Activated naive CD4-positive, alpha-beta T cell treated with anti-CD3 and anti-CD28 coated beads, Interleukin-2, amount 50 U/mL, for 72 hours (primary cell): ENCODE measurements at places on chromosomes 2 and 18.

DNA sequence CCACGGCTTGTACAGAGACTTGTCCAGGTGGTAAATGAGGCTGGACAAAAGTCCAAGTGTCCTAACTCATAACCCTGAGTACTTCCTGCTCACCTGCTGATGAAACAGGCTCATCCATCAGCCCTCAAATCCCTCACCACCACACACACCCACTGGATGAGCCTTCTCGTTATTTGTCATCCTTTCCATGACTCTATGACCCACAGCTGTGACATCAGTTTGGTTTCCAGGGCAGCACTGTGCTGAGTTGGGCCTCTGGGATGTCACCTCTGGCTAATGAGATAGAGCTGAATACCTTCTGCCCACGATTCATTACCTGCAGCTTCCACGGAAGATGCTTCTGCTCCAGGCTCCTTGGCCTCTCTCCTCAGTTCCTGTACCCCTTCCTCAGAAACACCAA lies 39.4 kb downstream of the SLC14A2 start:
- no peak for DNase-seq

DNA sequence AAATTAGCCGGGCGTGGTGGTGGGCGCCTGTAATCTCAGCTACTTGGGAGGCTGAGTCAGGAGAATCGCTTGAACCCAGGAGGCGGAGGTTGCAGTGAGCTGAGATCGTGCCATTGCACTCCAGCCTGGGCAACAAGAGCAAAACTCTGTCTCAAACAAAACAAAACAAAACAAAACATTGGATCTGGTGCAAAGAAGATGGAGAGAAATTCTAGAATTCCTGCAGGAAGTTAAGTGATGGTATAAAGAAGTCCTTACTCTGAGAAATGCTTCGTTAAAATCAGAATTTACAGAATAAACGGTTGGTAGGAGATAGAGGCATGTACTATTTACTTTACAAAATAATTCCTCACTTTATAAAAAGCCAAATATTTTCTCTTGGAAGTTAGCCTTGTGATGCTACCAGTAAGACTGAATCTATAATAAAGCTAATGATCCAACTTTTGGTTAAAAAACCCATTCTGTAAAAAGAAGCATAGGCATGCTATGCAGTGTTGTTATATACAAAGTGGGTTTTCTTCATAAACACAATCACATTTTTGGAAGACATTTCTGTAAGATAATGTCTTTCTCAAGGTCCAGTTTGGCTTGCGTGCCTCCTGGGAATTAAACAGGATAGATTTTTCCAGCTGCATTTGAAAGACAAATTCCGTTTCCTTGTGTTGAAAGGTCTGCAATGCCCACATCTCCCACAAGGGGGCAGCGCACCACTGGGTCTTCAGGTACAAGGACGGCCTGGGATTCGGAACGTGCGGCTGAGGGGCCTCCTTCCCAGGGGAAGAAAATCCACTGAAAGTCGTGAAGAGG lies 35.6 kb upstream of the PNO1 start:
- peak; percentile 66 for DNase-seq

DNA sequence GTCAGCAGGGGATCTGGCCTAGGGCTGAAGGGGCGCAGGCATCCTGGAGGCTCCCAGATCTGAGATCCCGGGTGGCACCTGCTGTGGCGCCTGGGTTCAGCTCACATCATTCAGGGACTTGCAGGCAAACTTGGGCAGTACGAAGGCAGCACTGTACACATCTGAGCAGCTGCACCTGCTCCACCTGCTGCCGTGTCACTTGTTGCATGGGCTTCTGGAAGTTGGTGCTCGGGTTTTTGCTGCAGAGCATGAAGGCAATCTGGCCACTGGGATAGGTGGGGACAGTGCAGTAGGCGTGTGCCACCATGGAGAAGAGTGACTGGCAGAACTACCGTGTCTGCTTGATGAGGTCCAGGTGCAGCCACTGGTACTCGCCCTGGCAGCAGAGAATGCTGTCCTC lies 48.6 kb downstream of the UGGT1 start:
- no peak for DNase-seq

DNA sequence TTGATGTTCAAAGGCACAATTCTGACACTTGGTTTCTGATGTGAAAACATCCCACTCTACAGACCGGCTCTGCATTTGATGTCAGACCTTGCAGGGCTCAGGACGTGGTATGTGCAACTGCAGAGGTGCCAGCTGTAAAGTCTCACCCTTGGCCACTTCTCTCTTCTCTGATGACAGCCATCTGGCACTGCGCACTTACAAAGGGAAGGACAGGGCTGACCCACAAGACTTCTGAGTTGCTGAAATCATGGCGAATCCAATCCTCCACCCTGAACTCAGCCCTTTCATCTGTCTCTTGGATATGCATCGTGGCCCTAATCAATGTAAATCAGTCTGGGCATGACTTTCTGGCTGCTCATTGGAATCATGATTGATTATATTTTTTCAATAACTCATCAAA lies 82.5 kb downstream of the SEPTIN10 start:
- no peak for DNase-seq

DNA sequence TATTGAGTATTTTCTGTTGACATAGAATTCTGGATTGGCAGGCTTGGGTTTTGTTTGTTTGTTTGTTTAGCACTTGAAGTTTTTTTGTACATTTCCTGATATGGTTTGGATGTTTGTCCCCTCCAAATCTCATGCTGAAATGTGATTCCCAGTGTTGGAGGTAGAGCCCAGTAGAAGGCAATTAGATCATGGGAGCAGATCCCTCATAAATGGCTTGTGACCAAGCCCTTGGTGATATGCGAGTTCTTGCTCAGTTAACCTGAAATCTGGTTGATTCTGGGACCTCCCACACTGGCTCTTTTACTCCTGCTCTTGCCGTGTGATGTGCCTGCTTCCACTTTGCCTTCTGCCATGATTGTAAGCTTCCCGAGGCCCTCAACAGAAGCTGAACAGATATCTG lies 98.0 kb downstream of the PTPN4 start:
- DNase-seq = no peak

- no peak for DNase-seq
Measured at GRCh38 chr2:128157644-128158043, 66.6 kb downstream of the UGGT1 start.

DNA sequence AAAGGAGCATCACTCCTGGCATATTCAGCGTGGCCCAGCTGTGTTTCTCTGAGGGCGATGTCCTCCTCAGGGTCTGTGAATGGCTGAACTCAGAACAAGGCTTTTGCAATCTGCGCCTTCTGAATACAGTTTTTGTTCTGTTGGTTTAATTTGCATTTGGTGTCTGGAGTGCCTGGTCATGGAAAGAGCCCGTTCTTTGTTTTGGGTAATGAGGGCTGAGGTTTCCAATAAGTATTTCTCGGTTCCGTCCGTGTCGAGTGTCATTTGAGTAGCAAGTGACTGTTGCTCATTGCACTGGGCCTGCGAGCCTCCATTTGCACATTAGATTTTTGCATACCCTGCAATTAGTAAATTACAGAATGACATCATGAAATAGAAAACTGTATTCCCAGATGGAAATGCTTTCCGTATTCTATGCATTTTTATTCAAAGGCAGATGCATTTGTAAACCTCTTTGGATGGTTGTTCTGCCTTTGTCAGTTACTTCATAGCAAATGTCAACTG lies 57.3 kb downstream of the NEDD4L start:
- no peak for DNase-seq

GRCh38 chr2:109400102-109400501 lies 213.7 kb downstream of the SEPTIN10 start:
- no peak for DNase-seq

DNA sequence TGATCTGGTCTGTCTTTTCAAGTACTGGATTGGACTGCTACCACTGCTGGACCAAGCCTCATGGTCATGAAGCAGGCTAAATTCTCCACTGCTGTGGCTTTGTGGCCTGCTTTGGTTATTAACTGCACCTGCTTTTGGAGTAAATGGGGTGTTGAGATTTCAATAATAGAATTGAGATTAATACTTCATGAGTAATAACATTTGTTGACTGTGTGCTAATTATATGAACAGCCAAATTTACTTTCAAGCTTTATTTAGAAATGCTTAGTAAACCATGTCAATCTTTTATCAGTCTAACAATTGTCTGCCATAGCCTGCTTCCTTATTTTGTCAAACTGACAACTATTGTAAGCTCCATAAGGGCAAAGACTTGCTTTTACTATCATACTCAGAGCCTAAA lies 27.4 kb upstream of the MTIF2 start:
- no peak for DNase-seq

DNA sequence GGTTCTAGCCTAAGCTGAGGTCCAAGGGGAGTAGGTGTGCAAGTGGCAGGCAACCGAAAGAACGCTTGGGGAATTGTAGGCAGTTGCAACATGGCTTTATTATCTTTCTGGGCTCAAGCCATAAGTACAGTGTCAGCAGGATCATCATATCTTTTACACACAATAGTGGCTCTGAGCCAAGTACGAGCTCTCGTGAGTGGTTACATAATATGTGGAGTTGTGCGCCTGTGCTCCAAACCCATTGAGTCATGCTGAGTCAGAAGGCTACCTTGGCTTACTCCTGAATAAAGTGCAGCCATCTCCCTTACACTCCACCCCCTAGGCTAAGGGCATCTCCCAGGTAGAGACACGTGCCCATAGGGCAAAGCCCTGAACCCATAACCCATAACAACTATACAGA lies 233.9 kb downstream of the SATB2 start:
- no peak for DNase-seq

DNA sequence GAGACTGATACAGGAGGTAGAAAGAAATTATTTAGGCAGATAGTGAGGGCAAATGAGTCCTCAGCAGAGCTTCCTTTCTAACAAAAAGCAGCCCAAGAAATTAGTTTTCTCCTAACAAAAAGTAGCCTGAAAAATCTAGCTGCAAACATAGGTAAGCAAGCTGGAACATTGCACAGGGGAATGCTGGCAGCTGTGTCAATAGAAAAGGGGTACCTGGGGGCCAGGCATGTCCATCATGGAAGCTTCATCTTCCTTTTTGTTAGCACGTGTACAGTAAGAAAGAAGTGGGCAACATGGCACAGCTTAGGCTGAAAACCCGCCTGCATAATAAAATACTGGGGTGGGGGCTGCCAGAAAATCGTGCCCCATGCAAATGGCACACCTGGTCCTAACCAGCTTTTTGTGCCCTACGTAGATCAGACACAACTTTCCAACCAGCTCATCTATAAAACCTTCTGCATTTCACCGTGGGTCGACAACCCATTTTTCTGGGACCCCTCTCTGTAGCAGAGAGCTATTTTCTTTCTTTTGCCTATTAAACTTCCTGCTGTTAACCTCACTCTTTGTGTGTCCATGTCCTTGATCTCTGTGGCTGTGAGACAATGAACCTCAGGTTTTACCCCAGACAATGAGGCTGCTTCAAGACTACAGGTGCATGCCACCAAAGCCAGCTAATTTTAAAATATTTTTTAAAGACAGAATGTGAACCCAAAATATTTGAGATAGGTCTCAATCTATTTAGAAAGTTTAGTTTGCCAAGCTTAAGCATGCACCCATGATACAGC lies 6.6 kb upstream of the MTHFD2 start:
- DNase-seq = no peak

GRCh38 chr2:112161431-112162145 lies 23.4 kb downstream of the FBLN7 start:
- no peak for DNase-seq

DNA sequence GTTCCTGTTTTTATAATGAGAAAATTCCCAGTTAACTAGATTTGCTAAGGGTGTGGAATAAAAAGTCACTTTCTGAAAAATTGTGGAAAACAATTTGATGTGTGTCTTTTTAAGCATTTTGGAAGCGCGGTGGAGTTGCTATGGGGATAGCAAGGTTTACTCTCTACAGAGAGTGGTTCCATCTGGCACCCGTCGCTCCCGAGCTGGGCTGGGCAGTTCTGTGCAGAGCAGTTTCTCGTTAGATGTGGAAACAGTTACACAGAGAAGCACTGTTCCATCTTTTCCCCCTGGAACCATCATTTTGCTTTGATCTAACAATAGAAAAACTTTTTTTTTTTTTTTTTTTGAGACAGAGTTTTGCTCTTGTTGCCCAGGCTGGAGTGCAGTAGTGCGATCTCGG lies 17.4 kb downstream of the LDLRAD4 start:
- no peak for DNase-seq
